PC-3 (cell line): ENCODE measurements at places on chromosomes 13 and 19. TPM values are rescaled to one million over a fixed set of nuclear protein-coding genes. Genes with fewer than 3 reads are reported as not detected.
A peak's percentile ranks its signal among the peaks of the same experiment; 100 is the strongest.

The LYPD5 gene
- total RNA-seq: 0.35 and 6.8 TPM in 2 replicates

The SOHLH2 gene
- not detected in 2 replicates for total RNA-seq

The ZNF208 gene
- not detected in 2 replicates for total RNA-seq

The RASIP1 gene
- 0.40 and 0.51 TPM in 2 replicates for total RNA-seq

The TTC9B gene
- 0.15 and 0.17 TPM in 2 replicates for total RNA-seq

The CD33 gene
- 2.2 and 6.0 TPM in 2 replicates for total RNA-seq

The LIG4 gene
- 4.6 and 5.4 TPM in 2 replicates for total RNA-seq

The ZSCAN4 gene
- total RNA-seq: not detected in 2 replicates

The TMEM86B gene
- 11.1 and 11.8 TPM in 2 replicates for total RNA-seq

The CD37 gene
- not detected in 2 replicates for total RNA-seq

The HIPK4 gene
- total RNA-seq: 0.46 TPM in 1 of 2 replicates, not detected in the other

The OBI1 gene
- total RNA-seq: 6.3 and 7.9 TPM in 2 replicates

The ZNF43 gene
- 1.4 and 1.9 TPM in 2 replicates for total RNA-seq

The TGFBR3L gene
- 10.5 and 15.5 TPM in 2 replicates for total RNA-seq

The PRSS57 gene
- total RNA-seq: not detected in 2 replicates

The FFAR1 gene
- not detected in 2 replicates for total RNA-seq

DNA sequence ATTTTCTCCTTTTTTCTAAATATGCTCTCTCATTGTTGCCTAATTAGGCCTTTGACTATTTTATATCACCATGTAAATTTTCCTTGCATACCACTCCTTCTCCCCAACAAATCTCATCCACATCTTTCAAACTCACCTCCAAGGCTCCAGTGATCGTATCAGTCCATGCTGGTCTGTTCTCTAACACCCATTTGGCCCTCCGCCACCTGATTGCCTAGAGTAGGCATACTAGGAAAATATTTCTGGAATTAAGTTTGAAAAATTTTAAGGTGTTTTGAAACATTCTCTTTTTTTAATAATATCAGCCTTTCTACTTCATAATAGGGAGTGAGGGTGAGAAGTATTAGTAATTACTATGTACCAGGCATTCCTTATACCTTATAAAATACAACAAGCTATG lies 473.9 kb downstream of the FGF9 start:
- no peaks in the 10 kb centered on the region for H3K36me3 ChIP-seq
- no peaks in the 10 kb centered on the region for H3K4me1 ChIP-seq
- DNase-seq: no peak
- no peak overlapping the region for H3K4me3 ChIP-seq

GRCh38 chr13:107644136-107644535 lies 571.2 kb downstream of the LIG4 start:
- H3K36me3 ChIP-seq: no peaks in the 10 kb centered on the region
- no peak for DNase-seq
- no peaks in the 10 kb centered on the region for H3K4me1 ChIP-seq
- no peak overlapping the region for H3K4me3 ChIP-seq

GRCh38 chr13:102333320-102334198 lies 68.3 kb downstream of the FGF14 start:
- no peaks in the 10 kb centered on the region for H3K36me3 ChIP-seq
- no peaks in the 10 kb centered on the region for H3K4me1 ChIP-seq
- no peak overlapping the region for H3K4me3 ChIP-seq
- peaks cover 18% of the 10 kb centered on the region for H3K27me3 ChIP-seq
- DNase-seq: no peak
- H3K27ac ChIP-seq: no peak overlapping the region

- no peaks in the 10 kb centered on the region for H3K4me1 ChIP-seq
- H3K36me3 ChIP-seq: no peaks in the 10 kb centered on the region
- peaks cover 80% of the 10 kb centered on the region for H3K27me3 ChIP-seq
- H3K4me3 ChIP-seq: no peak overlapping the region
- no peak for DNase-seq
These were observed 163.2 kb downstream of the TEX29 start for GRCh38 chr13:111483621-111483987.

DNA sequence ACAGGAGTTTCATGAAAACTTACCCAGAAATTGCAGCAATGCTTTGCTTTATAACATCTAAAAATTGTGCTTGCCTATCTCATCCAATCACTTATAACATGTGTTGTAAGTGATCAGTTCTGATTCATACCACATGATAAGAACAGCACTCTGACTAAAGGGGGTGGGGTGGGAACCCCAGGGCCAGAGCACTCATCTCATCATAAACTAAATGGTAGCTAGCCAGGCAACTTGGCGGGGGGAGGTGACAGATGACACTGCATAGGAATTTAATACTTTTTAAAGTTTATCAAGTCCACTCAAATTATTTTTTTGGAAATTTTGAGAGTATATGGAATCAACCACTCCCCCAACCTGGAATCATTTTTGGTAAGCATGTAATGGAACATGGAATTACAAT lies 42.1 kb downstream of the FOXO1 start:
- DNase-seq: no peak
- H3K4me3 ChIP-seq: no peak overlapping the region
- no peaks in the 10 kb centered on the region for H3K27me3 ChIP-seq
- peaks cover 17% of the 10 kb centered on the region for H3K4me1 ChIP-seq
- no peaks in the 10 kb centered on the region for H3K36me3 ChIP-seq
- no peak overlapping the region for H3K27ac ChIP-seq

GRCh38 chr19:5655412-5655811 lies 24.9 kb downstream of the MICOS13 start:
- no peak overlapping the region for H3K4me3 ChIP-seq
- no peak for DNase-seq
- H3K27me3 ChIP-seq: no peaks in the 10 kb centered on the region
- H3K36me3 ChIP-seq: peaks cover 76% of the 10 kb centered on the region
- no peak overlapping the region for H3K27ac ChIP-seq
- no peaks in the 10 kb centered on the region for H3K4me1 ChIP-seq

DNA sequence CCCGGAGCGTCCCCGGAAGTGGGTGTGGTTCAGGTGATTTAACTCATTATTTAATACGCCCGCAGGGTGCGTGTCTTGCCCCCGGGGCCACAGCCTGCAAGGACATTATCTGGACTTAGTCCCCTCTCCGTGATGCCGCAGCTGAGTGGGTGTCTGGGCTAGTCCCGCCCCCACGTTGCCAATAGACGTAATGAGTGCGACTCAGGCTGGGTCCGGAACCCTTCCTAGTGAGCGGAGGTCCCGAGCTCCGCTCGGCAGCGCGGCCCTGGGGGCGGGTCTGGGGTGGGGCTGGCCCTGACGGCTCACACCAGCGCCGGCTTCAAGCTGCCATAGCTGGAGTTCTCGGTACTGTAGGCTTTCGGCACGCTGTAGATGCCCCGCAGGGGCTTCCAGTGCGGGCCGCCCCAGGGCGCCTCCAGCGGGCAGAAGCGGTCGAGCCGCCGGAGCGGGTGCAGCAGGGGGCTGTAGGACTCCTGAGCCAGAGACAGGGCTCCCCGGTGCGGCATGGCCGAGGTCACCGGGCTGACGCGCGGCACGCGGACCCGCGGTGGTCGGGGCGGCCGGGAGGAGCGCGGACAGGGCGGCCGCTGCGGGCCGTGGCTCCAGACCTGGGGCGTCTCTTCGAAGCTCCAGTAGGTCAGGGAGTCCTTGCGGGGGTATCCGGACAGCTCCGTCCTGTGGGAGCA lies 918 bp upstream of the LHB start:
- H3K27me3 ChIP-seq: no peaks in the 10 kb centered on the region
- DNase-seq: peak; percentile 59
- H3K4me1 ChIP-seq: peaks cover 10% of the 10 kb centered on the region; the same call in 1 of the 2 replicates
- H3K36me3 ChIP-seq: no peaks in the 10 kb centered on the region
- peak overlapping the region; percentile 60 for H3K4me3 ChIP-seq

- no peak overlapping the region for H3K27ac ChIP-seq
- no peak for DNase-seq
- H3K4me1 ChIP-seq: no peaks in the 10 kb centered on the region
- no peaks in the 10 kb centered on the region for H3K36me3 ChIP-seq
These were observed 297.0 kb downstream of the RBM26 start for GRCh38 chr13:79108914-79109643.

GRCh38 chr19:7120499-7120898 lies 51.0 kb downstream of the ZNF557 start:
- no peaks in the 10 kb centered on the region for H3K27me3 ChIP-seq
- peaks cover 10% of the 10 kb centered on the region for H3K36me3 ChIP-seq
- no peak overlapping the region for H3K27ac ChIP-seq
- no peak overlapping the region for H3K4me3 ChIP-seq

DNA sequence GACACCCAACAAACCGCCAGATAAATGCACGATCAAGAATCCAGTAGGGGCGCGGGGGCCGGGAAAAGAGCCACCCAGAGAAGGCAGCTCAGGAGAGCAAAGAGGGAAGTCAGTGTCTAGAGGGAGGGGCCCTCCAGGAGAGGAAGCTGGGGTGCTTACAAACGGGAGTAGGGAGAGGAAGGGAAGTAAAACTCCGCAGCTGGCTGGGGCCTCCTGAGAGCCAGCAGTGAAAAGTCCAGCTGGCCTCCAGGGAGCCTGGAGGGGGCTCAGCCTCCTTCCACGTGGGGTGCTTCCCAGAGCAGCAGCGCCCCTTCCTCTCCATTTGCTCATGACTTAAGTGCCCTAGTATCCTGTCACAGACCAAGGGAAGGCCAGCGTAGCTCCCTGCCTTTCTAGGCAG lies 51.8 kb downstream of the TMED1 start:
- no peak for DNase-seq
- no peaks in the 10 kb centered on the region for H3K27me3 ChIP-seq
- no peak overlapping the region for H3K27ac ChIP-seq
- peaks cover 75% of the 10 kb centered on the region for H3K36me3 ChIP-seq
- H3K4me3 ChIP-seq: no peak overlapping the region

DNA sequence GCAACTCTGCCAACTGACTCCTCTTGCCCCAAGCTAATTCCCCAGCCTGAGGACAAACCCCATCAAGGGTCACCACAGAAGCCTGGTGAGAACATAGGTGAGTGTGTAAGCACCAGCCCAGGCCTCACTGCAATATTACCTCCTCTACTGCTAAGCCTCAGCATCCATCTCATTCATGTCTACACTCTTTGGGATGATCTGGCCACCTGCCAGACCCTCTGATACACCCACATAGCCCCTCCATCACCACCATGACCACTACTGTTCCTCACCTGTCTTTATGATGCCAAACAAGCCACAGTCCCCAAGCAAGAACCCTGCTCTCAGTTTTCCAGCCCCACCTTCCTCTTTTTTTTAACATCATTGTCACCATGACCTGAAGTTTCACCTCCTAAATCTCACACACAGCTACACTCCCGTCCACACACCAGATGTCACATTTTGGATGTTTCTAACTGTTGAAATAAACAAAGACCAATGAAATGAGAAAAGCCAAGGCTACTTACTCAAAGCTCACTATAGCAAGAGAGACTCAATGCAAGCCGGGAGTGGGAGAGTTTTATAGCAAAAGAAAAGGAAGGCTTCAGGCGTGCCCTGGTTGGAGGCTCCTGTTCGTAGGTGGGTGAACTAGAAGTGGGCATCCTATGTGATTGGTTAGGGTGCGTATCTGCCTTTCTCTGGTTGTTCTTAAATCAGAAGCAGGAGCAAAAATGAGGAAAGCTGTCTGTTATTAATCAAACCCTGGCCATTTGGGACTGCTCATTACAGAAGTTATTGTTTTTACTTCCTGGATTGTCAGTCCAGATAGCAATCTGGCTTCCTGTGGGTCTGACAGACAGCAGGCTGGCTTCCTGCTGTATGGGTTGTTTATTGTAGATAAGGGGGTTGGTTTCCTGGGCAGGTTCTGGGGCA lies 2.0 kb downstream of the ZNF792 start:
- peak; percentile 70 for DNase-seq
- H3K4me1 ChIP-seq: peaks cover 30% of the 10 kb centered on the region
- peaks cover 32% of the 10 kb centered on the region for H3K36me3 ChIP-seq
- peak overlapping the region; percentile 56 for H3K27ac ChIP-seq

- no peaks in the 10 kb centered on the region for H3K27me3 ChIP-seq
- H3K4me1 ChIP-seq: no peaks in the 10 kb centered on the region
- H3K27ac ChIP-seq: no peak overlapping the region
- peak; percentile 4 for DNase-seq
- no peaks in the 10 kb centered on the region for H3K36me3 ChIP-seq
- no peak overlapping the region for H3K4me3 ChIP-seq
These were observed 104.6 kb upstream of the VSTM2B start for GRCh38 chr19:29421196-29421545.

- DNase-seq: no peak
- H3K27ac ChIP-seq: no peak overlapping the region
- no peak overlapping the region for H3K4me3 ChIP-seq
- peaks cover 4% of the 10 kb centered on the region; the same call in 1 of the 2 replicates for H3K4me1 ChIP-seq
- no peaks in the 10 kb centered on the region for H3K36me3 ChIP-seq
These were observed 34.7 kb upstream of the SEMA6B start for GRCh38 chr19:4594201-4594600.

DNA sequence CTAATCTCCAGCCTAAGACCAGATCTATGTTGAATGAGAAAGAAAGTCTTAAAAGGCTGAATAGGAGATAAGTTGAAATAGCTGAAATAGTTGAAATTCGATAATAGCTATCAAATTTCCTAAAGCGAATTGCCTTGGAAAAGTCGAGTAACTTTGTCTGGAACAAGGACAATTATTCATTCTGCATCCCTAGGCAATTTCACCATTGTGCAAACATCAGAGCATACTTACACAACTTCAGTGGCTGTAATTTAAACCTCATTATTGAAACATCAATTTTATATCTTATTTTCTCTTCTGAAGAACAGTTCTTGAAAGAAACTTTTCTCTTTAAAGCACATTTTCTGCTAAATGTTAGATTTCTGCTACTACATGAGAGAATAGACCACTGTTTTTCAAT lies 13.6 kb downstream of the TNFSF13B start:
- H3K27ac ChIP-seq: no peak overlapping the region
- H3K4me3 ChIP-seq: no peak overlapping the region
- peak; percentile 31 for DNase-seq
- no peaks in the 10 kb centered on the region for H3K4me1 ChIP-seq
- peaks cover 24% of the 10 kb centered on the region; the same call in 1 of the 2 replicates for H3K27me3 ChIP-seq

DNA sequence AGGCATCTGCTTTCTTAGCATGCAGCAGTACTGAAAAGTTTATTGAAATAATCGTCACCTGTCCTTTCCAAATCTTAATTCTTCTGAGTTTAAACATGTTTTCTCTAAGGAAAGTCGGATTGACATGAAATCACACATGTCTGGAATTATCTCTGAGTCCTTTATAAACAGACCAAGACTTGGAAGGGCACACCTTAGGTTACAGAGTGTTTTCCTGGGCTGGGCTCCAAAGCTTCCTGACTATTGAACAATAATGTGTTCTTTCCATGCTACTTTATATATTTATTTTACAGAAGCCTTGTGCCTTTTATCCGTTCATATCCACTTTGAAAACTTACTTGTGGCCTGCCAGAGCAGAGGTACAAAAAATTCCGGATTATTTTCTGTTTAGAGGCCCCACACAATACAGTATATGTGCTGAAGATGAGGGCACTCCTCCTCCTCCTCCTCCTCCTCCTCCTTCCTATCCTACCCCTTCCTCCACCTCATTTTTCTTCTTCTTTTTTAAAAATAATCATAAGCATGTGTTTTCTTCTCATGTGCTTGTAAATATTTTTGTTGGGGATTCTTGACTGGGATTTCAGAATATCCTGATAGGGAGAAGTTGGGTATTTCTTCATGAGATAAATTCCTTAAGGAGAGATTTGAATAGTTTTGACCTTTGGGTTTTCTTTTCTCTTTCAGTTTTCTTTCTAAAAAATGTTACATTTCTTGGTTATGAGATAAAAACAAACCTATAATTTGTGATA lies 52.3 kb downstream of the LRCH1 start:
- H3K27ac ChIP-seq: no peak overlapping the region
- no peaks in the 10 kb centered on the region for H3K36me3 ChIP-seq

GRCh38 chr13:98874029-98874397 lies 103.9 kb downstream of the DOCK9 start:
- H3K4me3 ChIP-seq: no peak overlapping the region
- peaks cover 9% of the 10 kb centered on the region; the same call in 1 of the 2 replicates for H3K36me3 ChIP-seq
- H3K4me1 ChIP-seq: no peaks in the 10 kb centered on the region
